ENCODE measurements at places on chromosomes 6 and 20.

GRCh38 chr20:35738410-35739179 is 3.5 kb downstream of the RBM39 start:
- no peak for DNase-seq

- no peak for DNase-seq
Observed at GRCh38 chr6:134427721-134428120, 109.8 kb upstream of the SGK1 start.

- no peak for DNase-seq
Observed at GRCh38 chr6:20696676-20697075, 162.4 kb downstream of the CDKAL1 start.

- DNase-seq: no peak
Observed at GRCh38 chr6:120355822-120356221, 978.5 kb downstream of the TBC1D32 start.

GRCh38 chr6:14656649-14657048 is 539.1 kb downstream of the CD83 start:
- DNase-seq: no peak

GRCh38 chr20:51680067-51680749 is 88.0 kb downstream of the ATP9A start:
- DNase-seq: no peak

DNA sequence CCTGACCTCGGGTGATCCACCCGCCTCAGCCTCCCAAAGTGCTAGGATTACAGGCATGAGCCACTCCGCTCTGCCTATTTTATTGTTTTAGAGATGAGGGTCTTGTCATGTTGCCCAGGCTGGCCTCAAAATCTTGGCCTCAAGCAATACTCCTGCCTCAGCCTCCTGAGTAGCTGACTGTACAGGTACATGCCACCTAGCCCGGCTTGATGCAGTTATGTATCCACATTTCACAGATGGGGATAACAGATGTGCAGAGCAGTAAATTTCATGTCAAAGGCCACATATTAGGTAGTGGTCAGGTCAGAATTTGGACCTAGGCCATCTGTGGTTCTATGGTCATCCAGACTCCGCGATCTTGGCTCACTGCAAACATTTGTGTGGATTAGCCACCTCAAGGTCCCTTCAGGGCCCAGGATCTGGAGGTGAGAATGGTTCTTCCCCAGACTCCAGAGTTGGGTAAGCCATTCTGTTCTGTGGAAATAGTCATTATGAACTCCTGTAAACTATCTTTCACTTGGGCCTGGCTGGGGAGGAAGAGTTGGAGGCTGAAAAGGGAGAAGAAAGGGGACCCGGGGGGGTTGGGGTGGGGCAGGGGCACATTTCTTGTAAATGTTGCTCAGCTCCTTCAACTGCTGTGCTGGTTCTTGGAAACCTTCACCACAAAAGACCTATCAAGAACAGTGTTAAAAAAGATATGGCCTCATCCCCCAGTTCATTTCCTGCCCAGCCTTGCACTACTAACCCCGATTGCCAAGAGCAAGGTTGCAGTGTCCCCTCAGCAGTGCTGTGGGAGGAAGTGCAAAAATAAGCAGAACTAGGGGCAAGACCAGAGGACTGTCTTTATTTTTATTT is 13.0 kb downstream of the PIM1 start:
- DNase-seq: peak; percentile 77
